ENCODE measurements at places on chromosomes 1 and 21.

GRCh38 chr1:68438310-68438709, 11.4 kb downstream of the RPE65 start:
- no peak for DNase-seq

DNA sequence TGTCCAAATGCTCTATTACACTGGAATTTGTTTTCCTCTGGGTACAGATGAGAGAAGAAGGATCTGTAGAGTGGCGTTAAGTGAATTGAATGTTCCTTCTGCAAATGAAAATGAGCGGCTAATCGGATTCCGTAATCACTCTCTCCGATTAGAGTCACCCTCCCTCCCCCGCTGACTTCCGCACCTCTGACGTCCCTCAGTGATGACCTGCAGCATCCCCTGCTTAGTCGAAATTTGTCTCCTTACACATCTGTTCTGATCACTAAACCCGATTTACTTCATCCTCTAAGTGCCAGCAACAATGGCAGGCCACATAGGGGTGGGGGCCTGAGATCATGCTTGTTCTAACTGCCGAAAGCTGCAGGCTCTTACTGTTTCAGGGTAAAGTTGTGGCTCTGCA, 378.7 kb downstream of the SEC16B start:
- no peak for DNase-seq

DNA sequence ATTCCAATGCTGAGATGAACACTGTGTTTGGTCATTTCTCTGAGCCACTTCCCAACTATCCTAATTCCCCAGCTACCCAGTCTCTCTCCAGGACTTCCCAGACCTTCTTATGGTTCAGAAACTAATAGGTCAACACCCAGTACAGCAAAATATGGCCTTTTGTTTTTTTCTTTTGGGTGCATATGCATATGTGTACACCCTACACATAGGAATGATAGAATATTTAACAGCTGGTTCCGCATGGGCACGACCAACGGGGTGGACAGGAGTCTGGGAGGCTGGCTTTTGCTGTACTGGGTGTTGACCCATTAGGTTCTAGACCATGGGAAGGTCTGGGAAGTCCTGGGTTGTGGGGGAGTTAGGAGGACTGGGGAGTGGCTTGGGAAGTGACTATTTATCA, 143.9 kb downstream of the MRPS6 start:
- DNase-seq: no peak

- DNase-seq: no peak
These were observed 63.7 kb downstream of the EDARADD start for GRCh38 chr1:236457775-236458174.

DNA sequence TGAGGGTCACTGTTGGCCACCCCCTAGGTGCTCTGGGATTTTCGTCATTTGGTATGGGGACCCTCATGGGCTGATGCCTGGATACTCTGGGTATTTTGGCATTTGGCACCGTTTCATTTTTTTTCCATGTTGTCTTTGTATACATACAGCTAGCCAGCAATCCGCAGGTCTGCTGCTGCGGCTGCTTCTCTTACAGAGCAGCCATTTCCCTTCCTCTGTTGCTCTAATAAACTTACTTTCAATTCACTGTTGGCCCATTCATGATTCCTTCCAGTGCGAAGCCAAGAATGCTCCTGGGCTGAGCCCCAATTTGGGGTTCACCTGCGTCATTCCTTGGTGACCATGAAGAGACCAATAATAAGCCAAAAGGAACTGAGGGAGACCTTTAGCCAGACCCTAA, 21.5 kb downstream of the GON4L start:
- no peak for DNase-seq

Measured in hematopoietic multipotent progenitor cell treated with erythropoietin and hydrocortisone succinate and interleukin-3 and kit ligand, for 6 days (in vitro differentiated cells).